ENCODE measurements at places on chromosomes 12 and 14.

DNA sequence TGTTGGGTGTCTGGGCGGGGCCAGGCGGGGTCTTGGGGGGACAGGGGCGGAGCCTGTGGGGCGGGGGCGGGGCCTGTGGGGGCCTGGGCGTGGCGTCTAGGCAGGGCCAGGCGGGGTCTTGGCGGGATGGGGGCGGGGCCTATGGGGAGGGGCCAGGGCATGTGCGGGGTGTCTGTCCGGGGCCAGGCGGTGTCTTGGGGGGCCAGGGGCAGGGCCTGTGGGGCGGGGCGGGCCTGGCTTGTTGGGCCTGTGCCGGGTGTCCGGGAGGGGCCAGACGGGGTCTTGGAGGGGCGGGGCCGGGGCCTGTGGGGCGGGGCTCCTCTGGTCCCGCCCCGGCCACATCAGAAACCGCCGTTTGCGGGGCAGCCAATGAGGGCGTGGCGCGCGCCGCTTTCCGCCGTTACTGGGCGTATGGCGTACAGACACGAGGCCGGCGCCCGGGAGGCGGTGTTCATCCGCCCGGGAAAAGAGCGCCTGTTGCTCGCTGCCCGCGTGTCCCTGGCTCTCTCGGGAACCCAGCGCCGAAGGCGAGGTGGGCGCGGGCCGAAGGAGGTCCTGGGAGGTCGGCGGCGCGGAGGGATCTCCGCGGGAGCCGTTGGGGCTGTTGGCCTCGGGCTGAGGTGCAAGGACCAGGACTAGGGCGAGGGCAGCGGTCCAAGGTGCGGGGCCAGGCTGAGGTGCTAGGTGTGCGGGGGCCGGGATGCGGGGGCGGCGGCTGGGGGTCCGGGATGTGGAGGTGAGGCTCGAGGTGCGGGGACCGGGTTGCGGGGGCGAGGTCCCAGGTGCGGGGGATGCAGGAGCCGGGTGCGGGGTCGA lies at the start of gene PIWIL1:
Gene PIWIL1 (plus strand): TSS at position 400 of the 816 bp plus-strand sequence. CDS start 4,705 bp downstream, outside the sequence.
- no peak for DNase-seq

DNA sequence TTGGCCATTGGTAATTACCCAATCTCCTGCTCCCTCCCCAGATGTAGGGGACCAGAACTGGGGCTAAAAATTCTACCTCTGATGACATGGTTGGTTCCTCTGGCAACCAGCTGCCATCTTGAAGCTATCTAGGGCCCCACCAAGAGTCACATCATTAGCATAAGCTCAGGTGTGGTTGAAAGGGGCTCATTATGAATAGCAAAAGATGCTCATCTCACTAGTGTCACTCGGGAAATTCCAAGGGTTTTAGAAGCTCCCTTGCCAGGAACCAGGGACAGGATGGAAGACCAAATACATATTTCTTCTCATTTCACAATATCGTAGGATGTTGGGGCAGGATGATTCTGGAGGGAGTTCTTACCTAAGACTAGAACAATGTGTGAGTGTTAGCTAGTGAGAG lies 38.6 kb downstream of the EID3 start:
- DNase-seq: no peak

GRCh38 chr12:63668028-63668799 lies at the start of gene DPY19L2:
Gene DPY19L2 (minus strand): TSS chr12:63668493. CDS start chr12:63668393, 100 bp downstream.
- peak; percentile 63 for DNase-seq

GRCh38 chr12:68446901-68447796 lies 115.0 kb upstream of the MDM1 start:
- DNase-seq: peak; percentile 57

DNA sequence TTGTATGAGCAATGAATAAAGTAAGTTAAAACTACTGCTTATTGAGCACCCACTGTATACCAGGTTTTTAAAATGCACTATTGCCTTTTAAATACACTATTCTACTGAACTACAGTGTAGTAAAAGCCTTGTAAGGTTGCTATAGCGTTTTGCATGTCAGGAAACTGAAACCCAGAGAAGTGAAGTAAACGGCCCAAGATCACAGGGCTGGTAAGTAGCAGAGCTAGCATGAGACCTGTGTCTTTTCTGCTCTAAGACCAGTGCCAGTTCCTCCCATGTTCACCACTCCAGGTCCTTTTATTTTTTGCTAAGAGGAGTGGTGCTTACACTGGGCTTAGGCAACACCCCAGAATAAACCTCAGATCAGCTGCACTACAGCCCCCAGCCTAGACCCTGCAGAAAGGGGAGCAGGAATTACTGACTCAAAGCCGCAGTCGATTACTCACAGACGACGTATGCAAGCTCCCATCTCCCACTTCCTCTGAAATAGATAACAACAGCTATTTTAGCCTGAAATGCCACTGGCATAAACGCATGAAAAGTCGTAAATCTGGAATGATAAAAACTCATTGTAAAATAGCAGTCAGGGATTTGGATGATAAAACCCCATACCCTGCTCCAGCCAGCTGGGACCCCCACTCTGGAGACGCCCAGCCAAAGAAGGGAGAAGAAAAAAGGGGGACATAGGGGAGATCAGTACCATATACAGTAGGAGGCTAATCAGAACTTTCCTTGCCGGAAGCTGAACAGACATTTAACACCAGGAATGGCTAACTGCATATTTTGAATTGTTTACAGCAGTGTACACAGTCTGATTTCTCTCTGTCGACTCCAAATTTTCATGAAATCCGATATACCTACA lies 108.3 kb downstream of the NUAK1 start:
- no peak for DNase-seq

DNA sequence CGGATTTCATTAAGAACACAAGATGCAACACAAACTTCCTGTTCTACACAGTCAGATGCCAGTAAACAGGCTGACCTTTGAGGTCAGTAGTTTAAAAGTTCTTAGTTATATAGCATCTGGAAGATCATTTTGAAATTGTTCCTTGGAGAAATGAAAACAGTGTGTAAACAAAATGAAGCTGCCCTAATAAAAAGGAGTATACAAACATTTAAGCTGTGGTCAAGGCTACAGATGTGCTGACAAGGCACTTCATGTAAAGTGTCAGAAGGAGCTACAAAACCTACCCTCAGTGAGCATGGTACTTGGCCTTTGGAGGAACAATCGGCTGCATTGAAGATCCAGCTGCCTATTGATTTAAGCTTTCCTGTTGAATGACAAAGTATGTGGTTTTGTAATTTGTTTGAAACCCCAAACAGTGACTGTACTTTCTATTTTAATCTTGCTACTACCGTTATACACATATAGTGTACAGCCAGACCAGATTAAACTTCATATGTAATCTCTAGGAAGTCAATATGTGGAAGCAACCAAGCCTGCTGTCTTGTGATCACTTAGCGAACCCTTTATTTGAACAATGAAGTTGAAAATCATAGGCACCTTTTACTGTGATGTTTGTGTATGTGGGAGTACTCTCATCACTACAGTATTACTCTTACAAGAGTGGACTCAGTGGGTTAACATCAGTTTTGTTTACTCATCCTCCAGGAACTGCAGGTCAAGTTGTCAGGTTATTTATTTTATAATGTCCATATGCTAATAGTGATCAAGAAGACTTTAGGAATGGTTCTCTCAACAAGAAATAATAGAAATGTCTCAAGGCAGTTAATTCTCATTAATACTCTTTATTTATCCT lies 13.5 kb downstream of the PTGER2 start:
- no peak for DNase-seq

GRCh38 chr12:128564956-128565355 lies 258.8 kb downstream of the SLC15A4 start:
- no peak for DNase-seq

DNA sequence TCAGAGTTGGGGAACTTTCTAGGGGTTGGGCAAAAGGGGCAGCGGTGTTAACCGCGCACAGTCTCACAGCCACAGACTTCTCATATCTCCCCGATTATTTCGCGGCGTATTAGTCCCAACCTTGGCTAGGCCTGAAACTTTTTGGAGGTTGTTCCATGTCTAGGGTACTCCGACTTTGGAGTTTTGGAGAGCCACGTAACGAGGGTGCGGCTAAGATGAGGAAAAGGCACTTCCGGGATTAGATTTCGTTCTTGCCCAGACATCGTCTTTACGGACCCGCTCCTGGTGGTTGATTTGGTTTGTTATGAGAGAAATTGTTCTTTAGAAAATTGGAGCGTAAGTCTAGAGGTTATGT lies 513 bp downstream of the CCNK start:
- DNase-seq: no peak

- DNase-seq: no peak
Measured at GRCh38 chr12:115294453-115295133, 610.6 kb upstream of the TBX3 start.

- DNase-seq: no peak
Measured at GRCh38 chr14:36451310-36452065, 68.5 kb downstream of the NKX2-1 start.

GRCh38 chr14:47102472-47102871 lies 450.9 kb upstream of the RPL10L start:
- no peak for DNase-seq

DNA sequence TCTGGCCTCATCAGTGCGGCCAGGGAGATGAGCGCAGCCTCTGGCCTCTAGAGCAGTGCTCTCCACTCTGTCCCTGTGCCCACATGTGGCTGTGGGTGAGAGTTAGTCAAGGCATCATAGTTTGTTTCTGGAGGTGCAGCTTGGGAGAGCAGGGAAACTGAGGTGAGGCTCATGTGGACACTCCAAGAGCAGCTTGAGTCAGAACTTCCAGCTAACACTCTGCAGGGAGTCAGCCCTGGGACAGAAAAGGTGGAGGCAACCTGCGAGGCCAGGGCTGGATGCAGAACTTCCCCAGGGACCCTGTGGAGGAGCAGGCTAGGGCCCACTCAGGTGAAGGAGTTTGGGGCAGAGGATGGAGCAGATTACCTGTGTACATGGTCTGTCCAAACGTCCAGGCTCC lies 10.8 kb downstream of the ISCA2 start:
- DNase-seq: no peak

- no peak for DNase-seq
Measured at GRCh38 chr12:124456133-124456651, 111.2 kb downstream of the NCOR2 start.

DNA sequence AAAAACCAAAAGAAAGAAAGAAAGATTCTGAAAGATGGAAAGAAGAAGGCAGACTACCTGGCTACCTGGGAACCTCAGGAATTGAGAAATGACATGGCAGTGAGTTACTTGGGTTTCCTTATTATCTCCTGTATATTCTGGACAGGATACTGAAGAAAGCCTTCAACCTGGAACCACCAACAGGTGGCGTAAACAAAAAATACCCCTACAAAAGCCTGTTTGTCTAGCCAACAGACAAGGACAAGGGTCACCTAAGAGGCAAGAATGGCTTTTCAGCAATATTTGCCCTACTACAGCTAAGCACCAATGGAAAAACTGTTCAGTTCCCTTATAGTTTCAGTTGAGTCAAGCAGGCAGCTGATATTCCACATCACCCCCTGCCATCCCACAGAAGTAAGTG lies 274.9 kb downstream of the GPHN start:
- no peak for DNase-seq

GRCh38 chr12:108063192-108063591 lies 65.9 kb upstream of the WSCD2 start:
- peak; percentile 27 for DNase-seq

- DNase-seq: no peak
Measured at GRCh38 chr14:20177433-20177974, 13.2 kb upstream of the OR11G2 start.

- no peak for DNase-seq
Measured at GRCh38 chr12:113246478-113247122, 25.3 kb downstream of the TPCN1 start.

DNA sequence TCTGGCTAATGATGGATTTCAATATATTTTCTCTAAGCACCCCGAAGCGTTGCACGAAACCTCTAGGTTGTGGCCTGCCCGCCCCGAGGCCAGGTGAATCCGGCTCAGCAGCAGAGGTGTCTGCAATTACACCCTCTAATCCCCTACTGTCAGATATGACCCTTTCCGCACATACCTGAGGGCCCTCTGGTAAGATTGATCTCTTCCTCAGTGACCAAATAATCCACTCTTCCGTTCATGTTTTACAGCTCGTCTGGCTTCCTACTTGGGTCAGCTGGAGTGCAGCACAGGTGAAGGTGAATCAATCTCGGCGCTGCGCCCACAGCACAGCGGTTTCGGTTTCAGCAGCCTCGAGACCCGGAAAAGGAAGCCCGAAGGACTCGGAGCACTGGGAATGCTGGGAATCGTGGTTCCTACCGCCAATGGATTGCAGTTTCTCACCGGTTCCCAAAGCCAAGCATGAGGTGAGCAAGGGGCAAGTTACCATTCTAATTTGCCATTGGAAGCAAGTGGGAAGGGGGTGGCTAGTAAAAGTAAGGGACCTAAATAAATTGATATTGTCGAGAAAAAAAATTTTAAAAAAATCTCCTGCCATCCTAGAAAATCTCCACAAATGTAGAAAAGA lies at the start of gene SYNJ2BP:
Gene SYNJ2BP (minus strand): TSS at position 366 of the 625 bp plus-strand sequence. CDS start 127 bp downstream, at position 239.
- peak; percentile 18 for DNase-seq

DNA sequence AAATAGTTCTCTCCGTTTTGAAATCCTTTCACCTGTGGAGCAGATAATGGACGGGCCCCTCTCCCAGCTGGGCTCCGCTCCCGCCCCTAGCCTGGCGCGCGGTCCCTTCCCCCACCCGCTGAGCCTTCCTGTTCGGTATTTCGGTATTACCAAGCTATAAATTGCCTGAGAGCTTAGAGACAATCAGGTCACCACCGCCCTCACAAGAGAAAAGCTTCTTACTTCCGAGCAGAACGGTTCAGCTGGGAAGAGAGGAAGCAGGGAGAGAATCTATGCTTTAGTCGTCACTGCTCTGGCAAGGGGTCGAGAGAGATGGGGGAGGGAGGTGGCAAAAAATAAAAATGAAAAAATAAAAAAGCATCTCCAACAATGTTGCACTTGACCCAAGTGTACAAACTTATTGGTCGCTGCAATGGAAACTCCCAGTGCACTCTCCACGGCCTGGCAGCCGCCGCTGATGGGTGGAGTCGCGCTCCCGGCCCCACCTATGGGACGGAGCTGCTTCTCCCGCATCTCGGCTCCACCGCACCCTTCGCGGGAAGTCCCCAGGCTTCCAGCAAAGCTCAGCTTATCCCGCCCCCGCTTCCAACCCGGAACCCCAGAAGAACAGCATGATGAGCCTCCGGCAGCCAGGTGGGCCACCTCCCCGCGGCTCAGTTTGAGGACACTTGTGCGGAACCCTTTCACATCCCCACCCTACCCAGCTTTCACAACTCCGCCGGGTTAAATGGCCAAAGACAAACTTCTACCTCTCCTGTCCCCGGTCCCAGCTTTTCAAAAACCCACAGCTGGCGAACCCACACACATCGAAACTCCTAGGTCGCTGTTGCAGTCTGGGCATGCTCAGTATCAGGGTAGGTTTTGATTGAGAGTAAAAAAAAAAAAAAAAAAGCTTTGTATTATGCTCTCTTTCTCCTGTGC lies 832 bp upstream of the SYT1 start:
- peak; percentile 67 for DNase-seq

Data from neuronal stem cell (in vitro differentiated cells).